Esophagus squamous epithelium (tissue), 5 donors: ENCODE measurements at places on chromosomes 11 and 22.

DNA sequence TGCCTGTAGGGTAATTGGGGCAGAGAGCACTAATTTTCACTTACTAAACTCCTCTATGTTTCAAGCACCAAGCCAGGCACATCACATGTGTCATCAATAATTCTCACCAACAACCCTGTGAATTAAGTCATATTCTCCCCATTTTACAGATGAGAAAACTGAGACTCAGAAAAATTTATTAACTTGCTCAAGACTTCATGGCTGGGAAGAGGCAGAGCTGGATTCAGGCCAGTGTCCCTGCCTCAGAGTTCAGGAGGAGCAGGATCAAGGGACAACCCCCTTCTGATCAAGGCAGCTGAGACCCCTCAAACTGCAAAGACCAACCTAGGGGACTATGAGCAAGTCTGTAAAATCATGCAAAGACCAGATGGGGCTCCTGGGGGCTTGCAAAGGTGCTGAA, 2.1 kb downstream of the SMIM35 start:
- no peak for DNase-seq

DNA sequence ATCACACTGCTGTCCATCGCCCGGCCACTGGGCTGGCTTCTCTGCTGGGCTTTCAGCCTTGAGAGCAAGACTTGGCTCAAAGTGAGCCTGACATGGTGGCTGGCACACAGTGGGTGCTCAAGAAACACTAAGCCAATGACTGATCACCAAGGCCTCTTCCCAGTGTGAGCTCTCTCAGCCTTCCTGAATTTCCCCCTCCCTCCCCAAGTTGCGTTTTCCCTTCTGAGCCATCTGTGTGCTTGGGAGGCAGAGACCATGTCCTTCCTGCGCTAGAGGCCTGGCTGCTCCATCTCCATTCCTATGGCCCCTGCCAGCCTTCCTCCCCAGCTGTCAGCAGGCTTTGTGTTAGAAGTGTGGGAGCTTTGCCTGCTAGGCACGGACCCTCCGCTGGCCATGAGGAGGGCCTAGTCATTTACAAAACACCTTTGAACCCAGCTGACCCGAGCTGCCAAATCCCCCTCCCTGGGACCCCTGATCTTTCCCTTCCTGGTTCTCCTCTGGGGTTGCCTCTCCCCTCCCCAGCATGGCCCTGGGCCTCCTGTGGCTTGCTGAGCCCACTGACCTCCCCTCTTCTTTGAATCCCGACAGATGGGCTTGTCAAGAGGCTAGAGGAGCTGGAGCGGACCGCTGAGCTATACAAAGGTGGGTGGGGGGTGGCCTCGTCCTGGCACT, 13.2 kb downstream of the PICK1 start:
- no peak for DNase-seq

DNA sequence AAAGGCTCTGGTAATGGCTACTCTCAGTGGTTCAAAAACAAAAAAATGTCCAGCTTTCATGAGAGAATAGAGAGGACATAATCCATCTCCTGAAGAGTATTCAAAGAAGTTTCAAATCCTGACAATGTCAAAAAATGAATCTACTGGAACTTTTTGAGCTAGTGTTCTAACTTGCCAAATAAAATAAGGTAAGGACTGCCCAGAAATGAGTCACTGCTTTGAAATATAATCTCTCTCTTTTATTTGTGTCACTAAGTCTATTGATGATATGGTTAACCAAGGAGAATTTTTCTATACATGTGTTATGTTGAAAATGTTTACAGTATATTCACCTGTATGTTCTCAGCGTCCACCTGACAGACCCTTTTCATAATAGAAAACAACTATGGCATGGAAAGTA, 3.4 kb downstream of the GUCY1A2 start:
- DNase-seq: no peak

DNA sequence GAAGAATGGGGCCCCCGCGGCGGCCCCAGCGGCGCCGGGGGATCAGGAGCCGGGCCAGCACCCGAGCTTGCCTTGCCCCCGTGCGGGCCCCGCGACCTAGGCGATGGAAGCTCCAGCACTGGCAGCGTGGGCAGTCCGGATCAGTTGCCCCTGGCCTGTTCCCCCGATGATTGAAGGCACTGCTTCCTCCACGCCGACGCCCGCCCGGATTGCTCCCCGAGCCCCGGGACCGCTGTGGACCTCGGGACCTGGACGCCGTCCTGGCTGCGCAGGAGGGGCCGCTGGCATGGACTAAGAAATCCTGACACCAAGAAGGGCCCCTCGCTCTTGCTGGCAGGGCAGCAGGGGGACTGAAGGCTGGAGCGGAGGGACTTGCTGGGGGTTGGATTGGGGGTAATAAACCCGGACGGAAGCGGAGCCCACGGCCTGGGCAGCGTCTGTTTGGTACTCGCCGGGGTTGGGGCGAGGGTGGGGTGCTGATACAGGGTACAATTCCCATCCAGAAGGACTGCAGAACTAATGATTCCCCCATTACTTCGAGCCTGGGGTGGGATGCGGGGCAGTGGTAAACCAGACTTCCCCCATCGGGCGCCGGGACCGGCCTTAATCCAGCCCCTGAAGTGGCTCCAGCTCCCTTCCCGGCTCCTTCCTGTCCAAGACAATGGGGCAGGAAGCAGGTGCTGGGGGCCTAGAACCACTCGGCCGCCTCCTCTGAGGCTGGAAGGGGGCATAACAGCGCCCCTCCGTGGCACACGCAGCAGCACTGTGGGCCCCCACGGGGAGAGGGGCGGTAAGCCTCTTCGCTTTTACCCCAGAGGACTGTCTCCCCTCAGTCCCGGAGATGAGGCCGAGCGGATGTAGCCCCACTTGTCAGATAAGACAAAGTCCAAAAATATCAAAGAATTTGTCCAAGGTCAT, 1.0 kb downstream of the CCDC85B start:
- no peak for DNase-seq

DNA sequence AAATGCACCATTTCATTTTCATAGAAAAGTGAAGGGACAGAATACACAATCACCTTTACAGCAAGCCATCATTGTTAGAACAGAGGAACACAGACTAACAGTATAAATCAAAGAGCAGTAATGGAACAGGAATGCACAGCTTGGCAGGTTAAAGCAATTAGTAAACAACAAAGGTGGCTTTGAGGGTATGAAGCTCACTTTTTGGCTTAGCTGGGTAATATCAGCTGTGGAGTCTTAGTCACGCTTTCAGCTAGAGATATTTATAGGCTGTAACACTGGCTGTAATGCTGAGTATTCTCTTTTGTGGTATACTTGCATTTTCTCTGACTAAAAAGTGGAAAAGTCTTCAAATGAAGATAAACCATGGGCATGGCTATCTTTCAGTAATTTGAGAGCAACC, 1780.5 kb downstream of the LRRC4C start:
- DNase-seq: no peak

GRCh38 chr11:45621588-45621987, 43.8 kb downstream of the CHST1 start:
- no peak for DNase-seq

DNA sequence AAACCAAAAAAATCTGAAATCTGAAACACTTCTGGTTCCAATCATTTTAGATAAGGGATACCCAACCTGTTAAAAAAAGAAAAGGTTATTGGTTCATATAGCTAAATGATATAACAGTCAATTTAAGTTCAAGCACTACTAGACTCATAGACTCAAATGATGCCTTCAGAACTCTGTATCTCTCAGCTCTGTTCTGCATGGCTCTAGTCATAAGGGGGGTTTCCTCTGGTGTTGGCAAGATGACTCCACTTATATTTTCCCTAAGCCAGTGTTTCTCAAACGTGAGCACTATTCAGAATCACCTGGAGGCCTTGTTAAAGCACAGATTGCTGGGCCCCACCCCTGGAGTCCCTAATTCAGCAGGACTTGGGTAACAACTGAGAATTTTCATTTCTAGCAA, 11.5 kb upstream of the RRAS2 start:
- DNase-seq: no peak

DNA sequence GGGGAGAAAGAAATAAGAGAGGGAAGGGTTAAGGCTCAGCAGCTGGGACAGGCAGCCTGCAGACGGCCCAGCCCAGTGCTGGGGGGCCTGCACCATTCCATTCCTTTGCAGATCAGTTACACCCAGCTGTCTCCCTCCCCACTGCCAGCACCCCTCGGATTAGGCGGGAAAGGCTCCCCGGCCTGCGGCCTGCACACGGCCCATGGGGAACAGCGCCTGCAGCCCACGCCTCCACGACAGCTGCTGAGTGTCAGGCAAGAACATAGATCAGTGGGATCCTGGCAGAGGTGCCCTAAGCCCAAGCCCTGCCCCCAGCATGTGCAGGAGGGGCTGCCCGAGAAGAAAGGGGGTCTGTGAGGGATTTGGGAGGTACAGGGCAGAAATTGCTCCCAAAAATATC, 65.8 kb upstream of the MYOD1 start:
- DNase-seq: no peak

DNA sequence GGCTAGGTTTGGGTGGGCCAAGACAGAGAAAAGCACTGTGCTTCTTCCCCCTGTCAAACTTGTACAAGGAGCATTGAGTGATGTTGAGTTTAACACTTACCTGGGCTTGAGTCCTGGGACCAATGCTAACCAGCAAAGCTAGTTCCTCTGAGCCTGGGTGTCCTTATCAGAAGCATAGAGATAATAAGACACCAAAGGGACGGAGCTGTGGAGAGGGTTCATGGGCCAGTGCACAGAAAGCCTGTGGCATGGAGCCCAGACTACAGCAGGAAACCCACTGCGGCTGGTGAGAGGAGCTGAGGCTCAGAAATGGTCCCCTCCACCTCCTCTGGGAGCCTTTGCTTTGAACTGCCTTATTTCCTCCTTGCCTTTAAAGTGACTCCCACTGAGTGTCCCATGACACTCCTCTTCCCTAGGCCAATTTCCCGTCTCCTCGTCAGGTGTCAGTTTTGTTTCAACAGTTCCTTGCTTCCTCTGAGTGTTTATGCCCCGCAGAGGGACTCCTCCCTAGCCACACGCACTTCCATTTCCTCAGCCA, 9.4 kb downstream of the SLCO2B1 start:
- DNase-seq: no peak

GRCh38 chr11:104891135-104891534, 7.1 kb downstream of the CASP12 start:
- no peak for DNase-seq

DNA sequence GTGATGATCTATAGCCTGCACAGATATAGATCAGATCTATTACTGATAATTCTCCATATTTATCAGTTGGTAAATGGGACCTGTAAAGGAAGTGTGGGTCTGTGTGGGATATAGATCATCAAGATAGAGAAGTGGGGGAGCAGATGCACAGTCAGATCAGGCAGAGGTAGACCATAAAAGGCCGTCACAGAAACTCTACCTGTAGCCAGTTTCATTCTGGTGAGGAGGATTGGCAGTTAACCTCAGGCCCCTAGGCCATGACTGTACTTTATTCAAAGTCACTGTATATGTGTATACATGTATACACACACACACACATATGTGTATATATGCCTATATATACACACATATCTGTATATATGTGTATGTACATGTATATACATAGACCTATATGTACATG, 69.1 kb downstream of the ADM start:
- DNase-seq: no peak

DNA sequence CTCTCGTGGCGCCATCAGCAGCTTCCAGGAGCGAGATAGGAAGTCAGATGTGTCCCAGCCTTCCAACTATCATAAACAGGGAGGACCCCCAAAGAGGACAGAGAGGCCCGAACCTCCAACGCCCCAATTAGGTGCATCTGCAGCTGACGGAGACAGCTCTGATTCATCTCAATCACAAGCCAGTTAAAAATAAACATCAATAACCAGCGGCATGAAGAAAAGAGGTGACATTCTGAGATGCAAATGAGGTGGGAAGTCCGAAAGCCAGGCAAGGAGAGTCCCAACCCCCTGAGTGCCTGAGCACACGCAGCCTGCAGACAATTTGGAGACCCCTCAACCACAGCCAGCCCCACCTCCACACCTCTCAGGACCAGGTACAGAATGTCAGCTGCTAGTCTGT, 28.1 kb upstream of the IGSF9B start:
- DNase-seq: no peak

DNA sequence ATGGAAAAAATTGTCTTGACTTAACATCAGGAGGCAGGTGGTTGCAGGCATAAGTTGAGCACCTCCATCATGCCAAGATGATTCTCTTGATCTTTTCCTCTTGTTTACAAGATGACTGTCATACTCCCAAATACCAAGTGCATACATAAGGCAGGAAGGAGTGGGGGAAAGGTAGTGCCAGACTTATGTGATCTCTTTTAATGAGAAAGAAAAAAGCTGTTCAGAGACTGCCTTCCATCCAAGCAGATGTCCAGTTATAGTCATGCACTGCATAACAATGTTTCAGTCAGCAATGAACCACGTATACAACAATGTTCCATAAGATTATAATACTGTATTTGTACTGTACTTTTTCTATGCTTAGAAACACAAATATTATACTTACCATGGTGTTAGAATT, 135.7 kb downstream of the EHF start:
- DNase-seq: no peak

DNA sequence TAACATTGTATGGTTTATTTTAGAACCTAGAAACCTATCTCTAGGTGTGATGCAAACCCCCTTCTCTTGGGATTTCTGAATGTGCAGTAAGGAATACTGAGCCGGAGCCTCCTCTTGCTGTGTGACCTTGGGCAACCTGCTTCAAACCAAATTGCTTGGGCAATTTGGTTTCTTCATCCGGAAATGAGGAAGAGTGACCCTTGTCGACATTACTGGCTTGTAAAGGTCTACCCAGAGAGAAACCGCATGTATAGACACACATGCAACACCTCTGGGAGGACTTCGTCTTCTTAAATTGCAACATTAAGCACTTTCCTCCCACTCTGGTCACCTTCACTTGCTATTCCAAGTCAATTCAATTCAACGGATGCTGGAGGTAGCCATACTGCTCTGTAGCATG, 19.6 kb upstream of the TP53I11 start:
- no peak for DNase-seq

DNA sequence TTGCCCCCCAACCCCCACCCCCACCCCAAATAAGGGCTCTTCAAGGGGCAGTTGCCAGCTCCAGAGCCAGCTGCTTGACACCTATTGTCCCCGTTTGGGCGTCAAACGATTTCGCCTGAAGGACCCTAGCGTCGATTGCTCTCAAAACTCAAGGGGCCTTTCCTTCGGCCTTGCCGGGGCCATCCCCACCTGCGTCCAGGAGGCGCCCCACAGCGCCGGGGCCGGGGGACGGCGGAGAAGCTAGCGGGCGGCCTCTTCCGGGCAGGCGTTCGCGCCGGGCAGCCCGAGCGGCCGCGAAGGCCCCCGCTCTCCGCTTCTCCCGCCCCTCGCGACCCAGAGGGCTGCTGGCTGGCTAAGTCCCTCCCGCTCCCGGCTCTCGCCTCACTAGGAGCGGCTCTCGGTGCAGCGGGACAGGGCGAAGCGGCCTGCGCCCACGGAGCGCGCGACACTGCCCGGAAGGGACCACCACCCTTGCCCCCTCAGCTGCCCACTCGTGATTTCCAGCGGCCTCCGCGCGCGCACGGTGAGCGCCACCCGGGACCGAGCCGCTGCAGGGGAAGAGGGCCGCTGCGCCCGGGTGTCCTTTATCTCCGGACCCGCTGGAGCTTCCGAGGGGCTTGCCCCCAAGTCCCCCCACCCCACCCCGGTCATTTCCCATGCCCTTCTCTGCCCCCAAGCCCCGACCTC, at the start of gene CAPRIN1:
TSS of gene CAPRIN1 (plus strand) at position 383 of the 687 bp plus-strand sequence. CDS start 690 bp downstream, outside the sequence.
- peak; percentile 44 for DNase-seq

GRCh38 chr11:78773492-78773891, 198.8 kb upstream of the NARS2 start:
- DNase-seq: no peak

GRCh38 chr22:33220476-33221080, 162.4 kb upstream of the SYN3 start:
- no peak for DNase-seq

- no peak for DNase-seq
Observed at GRCh38 chr11:70892889-70893288, 359.5 kb downstream of the SHANK2 start.
